ENCODE measurements at places on chromosomes 3 and 15.

- DNase-seq: no peak
Measured at GRCh38 chr3:21238661-21239060, 512.3 kb downstream of the ZNF385D start.

DNA sequence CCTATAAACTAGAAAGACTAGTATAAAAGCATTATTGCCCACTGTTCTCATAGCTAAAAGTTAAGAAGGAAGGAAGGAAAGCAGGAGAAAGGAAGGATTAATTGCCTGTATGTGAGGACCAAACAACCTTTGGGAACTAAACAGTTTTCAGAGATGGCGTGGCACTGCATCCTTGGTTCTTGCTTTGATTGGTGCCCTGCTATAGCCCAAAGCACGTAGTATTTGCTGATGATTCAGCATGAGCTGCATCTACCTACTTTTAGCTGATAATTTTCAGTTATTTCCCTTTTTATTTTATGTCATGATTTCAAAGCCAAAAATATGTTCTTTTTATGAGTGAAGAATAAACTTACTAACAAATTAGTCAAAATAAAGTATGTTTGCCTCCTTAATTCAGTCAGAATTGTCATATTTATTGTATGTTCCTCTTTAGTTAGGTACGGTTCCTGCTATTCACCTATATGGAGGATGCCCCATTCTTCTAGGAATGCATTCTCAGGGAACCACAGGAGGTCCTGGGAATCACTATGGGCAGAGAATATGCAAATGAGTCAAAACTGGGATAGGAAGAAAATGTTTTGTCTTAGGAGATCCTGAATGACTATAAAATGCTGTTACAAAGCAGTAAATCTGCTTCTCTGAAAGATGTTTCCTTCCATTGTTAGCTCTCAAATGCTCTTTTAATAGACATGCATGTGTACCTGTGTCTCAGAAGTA is 65.4 kb upstream of the THSD4 start:
- no peak for DNase-seq

GRCh38 chr3:14845180-14845579 is 26.4 kb downstream of the FGD5 start:
- no peak for DNase-seq

- peak; percentile 28 for DNase-seq
Measured at GRCh38 chr3:32340039-32340438, 51.6 kb upstream of the CMTM7 start.

- DNase-seq: no peak
Measured at GRCh38 chr3:175267121-175267531, 408.0 kb downstream of the NAALADL2 start.

- no peak for DNase-seq
Measured at GRCh38 chr3:101154401-101154800, 161.2 kb upstream of the ABI3BP start.

DNA sequence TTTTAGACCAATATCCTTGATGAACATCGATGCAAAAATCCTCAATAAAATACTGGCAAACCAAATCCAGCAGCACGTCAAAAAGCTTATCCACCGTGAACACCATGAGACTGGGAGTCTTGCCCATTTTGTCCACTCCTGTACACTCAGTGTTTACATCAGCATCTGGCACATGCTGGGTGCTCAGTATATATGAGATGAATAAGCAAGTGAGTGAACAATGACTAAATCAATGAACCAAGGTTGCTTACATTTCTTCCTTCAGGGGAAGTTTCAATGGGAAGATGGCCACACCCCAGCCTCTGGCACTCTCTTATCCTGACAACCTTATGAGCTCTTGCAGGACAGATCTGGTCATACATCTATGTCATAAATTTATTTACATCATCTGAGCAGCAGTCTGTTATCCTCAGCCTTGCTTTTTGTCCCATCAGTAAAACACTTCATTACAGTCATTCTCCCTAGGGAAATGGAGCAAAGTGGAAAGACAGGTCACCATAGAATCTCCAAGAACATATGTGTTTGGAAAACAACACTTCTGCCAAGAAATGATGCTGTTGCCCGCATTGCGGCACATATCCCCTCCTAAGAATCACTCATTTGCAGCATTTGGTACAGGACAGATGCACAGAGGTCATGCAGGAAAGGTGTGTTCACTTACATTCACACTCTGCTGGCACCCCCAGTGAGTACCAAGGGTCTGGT is 171.8 kb upstream of the EIF1B start:
- peak; percentile 45 for DNase-seq

- DNase-seq: no peak
Measured at GRCh38 chr3:171841620-171842000, 1.5 kb upstream of the TMEM212 start.

- DNase-seq: no peak
Measured at GRCh38 chr15:60899322-60899966, 329.7 kb downstream of the RORA start.

GRCh38 chr15:58495891-58496408 is 64.2 kb downstream of the LIPC start:
- no peak for DNase-seq

GRCh38 chr3:36562945-36563344 is 182.6 kb downstream of the STAC start:
- DNase-seq: no peak

GRCh38 chr3:155917781-155918180 is 47.3 kb downstream of the GMPS start:
- no peak for DNase-seq

DNA sequence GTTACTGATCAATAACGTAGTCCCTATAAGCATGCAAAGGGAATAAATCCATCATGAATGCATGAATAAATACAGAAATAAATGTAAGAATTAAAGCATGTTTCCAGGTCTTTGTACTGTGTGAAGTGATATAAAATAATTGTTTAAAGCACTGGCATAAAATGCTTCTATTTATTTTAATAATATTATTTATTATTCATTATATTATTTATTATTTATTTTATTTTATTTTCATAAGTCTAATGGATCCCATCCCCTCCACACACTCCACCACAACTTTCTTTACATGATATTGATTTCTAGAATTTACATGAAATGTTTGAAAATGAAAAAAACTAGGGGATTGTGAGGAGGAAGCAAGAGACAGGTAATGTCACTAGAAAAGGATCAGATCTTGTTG is 73.5 kb downstream of the MCF2L2 start:
- no peak for DNase-seq

All from fibroblast of the conjunctiva (primary cell).